ENCODE measurements at places on chromosomes 1 and 21. TPM values are rescaled to one million over a fixed set of nuclear protein-coding genes. Genes with fewer than 3 reads are reported as not detected.
A peak's percentile ranks its signal among the peaks of the same experiment; 100 is the strongest.

DNA sequence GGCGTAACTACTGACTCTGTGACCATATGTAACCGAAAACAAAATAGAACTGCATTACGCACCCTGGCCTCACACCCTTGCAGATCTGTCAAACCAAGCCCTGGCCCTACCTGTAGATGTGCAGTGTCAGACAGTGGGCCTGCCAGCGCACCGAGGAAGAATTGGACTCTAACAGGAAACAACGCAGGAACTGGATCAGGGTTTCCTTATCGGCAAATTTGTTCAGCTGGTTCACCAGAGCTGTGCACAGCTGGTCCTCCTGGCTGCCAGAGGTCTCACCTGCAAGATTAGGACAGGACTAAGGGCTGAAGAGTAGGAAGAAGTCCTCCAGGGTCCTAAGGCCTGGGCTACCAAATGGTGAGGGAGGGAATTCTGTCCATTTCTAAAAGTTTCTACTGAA is 90.0 kb downstream of the UBR4 start:
- H3K27ac ChIP-seq: no peak overlapping the region
- no peak overlapping the region for H3K4me3 ChIP-seq
- no peak for DNase-seq
- peaks cover 60% of the 10 kb centered on the region for H3K36me3 ChIP-seq
- no peaks in the 10 kb centered on the region for H3K27me3 ChIP-seq
- peaks cover 18% of the 10 kb centered on the region for H3K4me1 ChIP-seq

GRCh38 chr1:221030990-221031389 is 151.7 kb downstream of the HLX start:
- no peak overlapping the region for H3K27ac ChIP-seq
- 0 out of 2 replicates have a peak, but pooled peaks cover 5% of the 10 kb centered on the region for H3K36me3 ChIP-seq
- H3K27me3 ChIP-seq: no peaks in the 10 kb centered on the region
- no peak overlapping the region for H3K4me3 ChIP-seq
- no peak for DNase-seq
- H3K4me1 ChIP-seq: peaks cover 5% of the 10 kb centered on the region

DNA sequence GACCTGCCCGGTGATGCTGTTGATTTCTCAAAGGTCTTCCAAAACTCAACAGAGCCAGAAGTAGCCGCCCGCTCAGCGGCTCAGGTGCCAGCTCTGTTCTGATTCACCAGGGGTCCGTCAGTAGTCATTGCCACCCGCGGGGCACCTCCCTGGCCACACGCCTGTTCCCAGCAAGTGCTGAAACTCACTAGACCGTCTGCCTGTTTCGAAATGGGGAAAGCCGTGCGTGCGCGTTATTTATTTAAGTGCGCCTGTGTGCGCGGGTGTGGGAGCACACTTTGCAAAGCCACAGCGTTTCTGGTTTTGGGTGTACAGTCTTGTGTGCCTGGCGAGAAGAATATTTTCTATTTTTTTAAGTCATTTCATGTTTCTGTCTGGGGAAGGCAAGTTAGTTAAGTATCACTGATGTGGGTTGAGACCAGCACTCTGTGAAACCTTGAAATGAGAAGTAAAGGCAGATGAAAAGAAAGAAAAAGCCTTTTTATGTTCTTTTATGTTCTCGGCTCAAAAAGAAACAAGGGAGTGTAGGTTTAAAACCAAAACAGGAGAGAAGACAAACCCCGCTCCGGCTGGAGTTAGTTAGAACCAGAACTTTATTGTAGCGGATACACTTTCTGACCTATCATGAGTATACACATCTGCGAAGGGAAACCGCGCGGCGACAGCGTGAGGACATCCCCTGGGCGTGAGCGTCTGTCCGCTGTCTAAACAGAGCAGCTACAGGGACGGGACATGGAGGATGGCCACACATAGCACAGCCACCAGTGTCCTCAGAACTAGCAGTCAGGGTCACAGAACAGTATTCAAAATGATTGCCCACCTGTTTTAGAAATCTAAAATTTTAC is 77.1 kb downstream of the PIK3CD start:
- no peak overlapping the region for H3K4me3 ChIP-seq
- no peak for DNase-seq
- no peaks in the 10 kb centered on the region for H3K4me1 ChIP-seq
- peaks cover 34% of the 10 kb centered on the region for H3K36me3 ChIP-seq
- peaks cover 7% of the 10 kb centered on the region for H3K27me3 ChIP-seq

DNA sequence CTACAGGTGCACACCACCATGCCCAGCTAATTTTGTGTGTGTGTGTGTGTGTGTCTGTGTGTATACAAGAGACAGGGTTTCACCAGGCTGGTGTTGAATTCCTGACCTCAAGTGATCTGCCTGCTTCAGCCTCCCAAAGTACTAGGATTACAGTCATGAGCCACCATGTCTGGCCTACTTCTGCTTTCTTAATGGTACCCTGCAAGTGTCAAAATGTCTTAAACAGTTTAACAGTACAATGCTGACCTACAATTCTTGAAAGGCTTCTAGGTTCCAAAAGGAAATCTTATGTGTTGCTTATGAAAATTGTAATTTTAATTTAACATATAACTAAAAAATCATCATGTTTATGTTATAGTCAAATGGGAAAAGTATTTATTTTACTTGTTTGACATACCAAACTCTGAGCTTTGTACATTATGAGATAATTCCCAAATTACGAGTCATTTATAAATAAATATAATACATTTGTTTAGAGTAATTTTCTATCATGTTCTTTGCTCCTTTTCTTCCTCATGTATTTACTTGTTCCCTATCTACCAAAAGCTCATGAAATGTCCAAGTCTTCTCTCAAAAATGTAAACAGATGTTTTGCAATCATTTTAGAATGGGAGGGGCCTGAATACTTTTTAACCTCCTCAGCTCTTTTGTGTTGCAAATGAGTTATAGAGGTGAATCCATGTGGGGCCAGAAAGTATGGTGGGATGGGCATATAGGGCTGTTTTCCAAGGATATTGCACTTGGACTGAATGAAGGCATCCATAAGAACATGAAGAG is 8.4 kb upstream of the VCAM1 start:
- peaks cover 5% of the 10 kb centered on the region for H3K4me1 ChIP-seq
- peaks cover 3% of the 10 kb centered on the region for H3K27me3 ChIP-seq
- H3K27ac ChIP-seq: no peak overlapping the region

- H3K27me3 ChIP-seq: peaks cover 3% of the 10 kb centered on the region
- H3K27ac ChIP-seq: no peak overlapping the region
- peak overlapping the region; percentile 87 for H3K4me3 ChIP-seq
- H3K4me1 ChIP-seq: peaks cover 35% of the 10 kb centered on the region
These were observed 559 bp downstream of the SERTAD4 start for GRCh38 chr1:210233216-210233494.

DNA sequence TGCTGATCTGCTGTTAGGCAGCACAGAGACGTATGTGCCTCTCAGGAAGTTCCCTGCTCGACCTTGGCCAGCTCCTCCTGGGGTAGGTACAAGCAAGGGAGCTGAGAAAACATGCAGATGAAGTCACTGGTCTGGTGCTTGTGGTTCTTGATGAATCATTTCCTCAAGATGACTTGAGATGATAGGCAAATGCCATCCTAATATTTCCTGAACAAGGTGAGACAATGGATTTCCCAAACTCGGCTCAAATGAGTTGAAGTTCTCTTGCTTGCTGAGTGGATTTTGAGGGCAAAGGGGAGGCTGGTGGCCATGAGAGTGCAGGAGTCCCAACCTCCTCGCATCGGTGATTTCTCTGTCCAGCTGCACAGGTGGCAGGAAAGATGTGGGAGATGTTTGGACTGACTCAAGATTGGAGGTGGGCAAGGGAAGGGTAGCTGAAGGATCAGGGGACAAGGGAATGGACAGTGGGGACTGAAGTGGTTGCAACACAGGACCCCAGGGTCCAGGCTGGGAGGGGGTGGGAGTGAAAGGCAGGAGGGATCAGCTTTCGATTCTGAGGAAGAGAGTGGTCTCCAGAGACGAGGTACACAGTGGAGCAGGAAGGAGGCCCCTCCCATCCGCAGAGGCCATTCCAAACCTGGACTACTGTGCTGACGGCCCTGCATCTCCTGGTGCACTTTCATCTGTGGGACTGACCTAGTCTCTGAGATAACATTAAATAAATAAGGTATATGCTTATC is 63.9 kb downstream of the CAPN2 start:
- H3K27ac ChIP-seq: peak overlapping the region; percentile 83
- peaks cover 4% of the 10 kb centered on the region for H3K27me3 ChIP-seq
- peaks cover 62% of the 10 kb centered on the region for H3K4me1 ChIP-seq
- peaks cover 44% of the 10 kb centered on the region for H3K36me3 ChIP-seq
- peak; percentile 80 for DNase-seq

DNA sequence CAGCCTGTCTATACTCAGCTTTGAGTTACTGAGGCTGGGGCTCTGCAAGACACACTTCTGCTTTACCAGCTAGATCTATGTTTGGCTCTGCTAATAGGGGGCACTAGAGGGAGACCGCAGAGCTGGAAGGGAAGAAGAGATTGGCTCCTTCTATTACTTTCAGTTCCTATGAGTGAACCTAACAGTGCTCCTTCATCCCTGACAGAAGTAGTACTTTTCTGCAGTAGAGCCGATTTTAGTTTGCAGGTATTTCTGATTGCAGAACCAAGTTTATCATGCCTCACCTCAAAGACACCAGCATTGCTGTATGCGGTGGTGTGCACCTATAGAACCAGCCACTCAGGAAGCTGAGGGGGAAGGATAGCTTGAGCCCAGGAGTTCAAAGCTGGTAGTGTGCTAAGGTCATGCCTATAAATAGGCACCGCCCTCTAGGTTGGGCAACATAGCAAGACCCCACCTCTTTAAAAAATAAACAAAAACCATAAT is 5.7 kb upstream of the ZDHHC18 start:
- H3K4me1 ChIP-seq: peaks cover 12% of the 10 kb centered on the region
- no peaks in the 10 kb centered on the region for H3K36me3 ChIP-seq
- peaks cover 3% of the 10 kb centered on the region for H3K27me3 ChIP-seq
- H3K27ac ChIP-seq: no peak overlapping the region
- H3K4me3 ChIP-seq: no peak overlapping the region

GRCh38 chr1:97901017-97901658 is 19.7 kb downstream of the DPYD start:
- peaks cover 34% of the 10 kb centered on the region for H3K36me3 ChIP-seq
- H3K27ac ChIP-seq: peak overlapping the region; percentile 59
- DNase-seq: peak; percentile 19
- H3K27me3 ChIP-seq: no peaks in the 10 kb centered on the region

GRCh38 chr1:225182716-225183115 is 245.1 kb downstream of the LBR start:
- no peaks in the 10 kb centered on the region for H3K4me1 ChIP-seq
- H3K36me3 ChIP-seq: peaks cover 5% of the 10 kb centered on the region
- H3K27ac ChIP-seq: no peak overlapping the region
- peaks cover 1% of the 10 kb centered on the region for H3K27me3 ChIP-seq
- no peak overlapping the region for H3K4me3 ChIP-seq

TFF3 gene
- not detected for total RNA-seq
